Small intestine (tissue), 16 donors: ENCODE measurements at places on chromosomes 16 and 17.
A peak's percentile ranks its signal among the peaks of the same experiment; 100 is the strongest.

- no peak for DNase-seq
These were observed 42.8 kb upstream of the GSE1 start for GRCh38 chr16:85570213-85570734.

DNA sequence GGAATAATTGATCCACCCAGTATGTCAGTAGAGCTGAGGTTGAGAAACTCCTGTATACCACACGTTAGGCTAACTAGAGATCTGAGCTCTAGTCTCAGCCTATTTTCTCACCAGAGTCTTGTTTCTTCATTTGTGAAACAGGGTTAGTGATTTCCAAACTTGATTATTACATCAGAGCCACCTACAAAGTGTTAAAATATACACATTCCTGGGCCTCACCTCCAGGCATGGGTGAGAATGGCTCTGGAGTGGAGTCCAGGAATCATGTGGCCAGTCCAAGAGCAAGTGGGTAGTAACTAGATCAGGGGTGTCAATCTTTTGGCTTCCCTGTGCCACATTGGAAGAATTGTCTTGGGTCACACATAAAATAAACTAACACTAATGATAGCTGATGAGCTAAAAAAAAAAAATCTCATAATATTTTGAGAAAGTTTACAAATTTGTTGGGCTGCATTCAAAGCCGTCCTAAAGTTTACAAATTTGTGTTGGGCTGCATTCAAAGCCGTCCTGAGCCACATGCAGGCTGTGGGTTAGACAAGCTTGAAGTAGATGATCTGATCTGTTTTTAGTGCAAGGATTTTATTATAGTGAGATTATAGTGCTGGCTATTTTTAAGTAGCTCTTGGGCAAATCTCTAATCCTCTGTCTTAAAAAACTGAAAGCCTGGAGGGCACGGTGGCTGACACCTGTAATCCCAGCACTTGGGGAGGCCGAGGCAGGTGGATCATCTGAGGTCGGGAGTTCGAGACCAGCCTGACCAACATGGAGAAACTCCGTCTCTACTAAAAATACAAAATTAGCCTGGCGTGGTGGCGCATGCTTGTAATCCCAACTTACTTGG lies 20.4 kb downstream of the PRCD start:
- no peak for DNase-seq

DNA sequence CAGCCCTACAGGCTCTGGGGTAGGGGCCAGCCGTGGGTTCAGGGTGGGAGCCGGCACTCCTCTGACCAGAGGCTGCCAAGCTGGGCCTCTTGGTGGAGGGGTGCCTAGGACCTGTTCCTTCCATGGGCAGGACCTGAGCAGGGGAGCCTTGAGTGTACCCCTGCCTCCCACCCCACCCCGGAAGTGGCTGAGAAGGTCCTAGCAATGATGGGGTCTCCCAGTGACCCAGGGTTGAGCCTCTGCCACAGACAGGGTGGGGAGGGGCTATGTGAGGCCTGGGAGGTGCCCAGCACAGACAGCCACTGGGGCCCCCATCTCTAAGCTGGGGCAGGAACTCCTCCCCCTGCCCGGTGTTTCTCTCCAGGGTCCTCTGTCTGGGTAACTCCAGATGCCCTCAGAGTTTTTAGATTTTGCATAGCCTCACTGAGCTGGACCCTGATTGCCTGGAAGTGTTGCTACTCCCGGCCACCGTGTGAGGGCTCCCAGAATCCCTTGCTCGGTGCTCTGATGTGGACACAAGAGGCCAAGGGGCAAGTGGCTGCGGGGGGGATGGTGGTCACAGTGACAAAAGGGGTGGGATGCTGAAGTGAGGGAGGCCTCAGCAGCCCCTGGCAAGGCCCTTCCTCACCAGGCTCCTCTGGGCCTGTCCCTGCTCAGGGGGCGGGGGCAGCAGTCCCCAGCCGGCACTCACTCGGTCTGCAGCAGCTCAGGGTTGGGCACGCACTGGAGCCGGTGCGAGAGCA lies 6.4 kb upstream of the MTSS2 start:
- DNase-seq, result no peak

- no peak for DNase-seq
These were observed 2.0 kb upstream of the METTL26 start for GRCh38 chr16:638034-638543.

DNA sequence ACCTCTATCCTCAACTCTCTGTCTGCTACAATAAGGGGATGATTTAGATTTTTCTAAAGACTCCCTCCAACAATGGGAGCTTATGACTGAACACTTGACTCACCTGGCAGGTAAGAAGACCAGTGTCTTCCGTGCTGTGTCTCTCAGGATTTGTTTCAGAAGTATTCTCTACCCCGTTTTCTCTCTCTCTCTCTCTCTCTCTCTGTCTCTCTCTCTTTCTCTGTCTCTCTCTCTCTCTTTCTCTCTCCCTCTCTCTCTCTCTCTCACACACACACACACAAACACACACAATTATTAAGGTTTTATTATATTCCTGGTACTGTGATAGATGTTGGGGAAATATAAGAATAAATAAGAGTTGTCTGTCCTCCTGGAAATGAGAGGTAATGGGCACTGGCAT lies 263.9 kb downstream of the TOX3 start:
- no peak for DNase-seq

GRCh38 chr16:80759419-80760162 lies 44.8 kb downstream of the CDYL2 start:
- peak; percentile 14 for DNase-seq

DNA sequence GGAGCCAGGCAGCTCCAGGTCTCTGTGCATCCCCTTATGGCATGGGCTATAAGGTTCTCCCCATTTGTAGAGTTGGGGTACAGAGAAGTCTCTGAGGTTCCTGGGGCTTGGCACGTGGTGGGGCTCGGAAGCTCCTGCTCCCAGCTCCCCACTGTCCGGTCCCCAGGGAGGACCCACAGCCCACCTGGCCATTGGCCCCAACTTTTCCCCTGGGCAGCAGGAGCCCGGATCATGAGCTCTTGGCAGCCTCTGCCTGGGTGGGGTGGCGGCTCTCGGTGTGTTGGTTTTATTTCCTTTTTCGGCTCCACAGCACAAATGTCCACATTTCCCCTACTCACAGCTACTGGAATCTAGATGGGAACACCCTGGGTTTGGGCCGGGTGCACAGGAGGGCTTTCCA lies 30.5 kb downstream of the GSE1 start:
- DNase-seq, result no peak

GRCh38 chr16:88306860-88307545 lies 75.8 kb upstream of the ZNF469 start:
- no peak for DNase-seq

DNA sequence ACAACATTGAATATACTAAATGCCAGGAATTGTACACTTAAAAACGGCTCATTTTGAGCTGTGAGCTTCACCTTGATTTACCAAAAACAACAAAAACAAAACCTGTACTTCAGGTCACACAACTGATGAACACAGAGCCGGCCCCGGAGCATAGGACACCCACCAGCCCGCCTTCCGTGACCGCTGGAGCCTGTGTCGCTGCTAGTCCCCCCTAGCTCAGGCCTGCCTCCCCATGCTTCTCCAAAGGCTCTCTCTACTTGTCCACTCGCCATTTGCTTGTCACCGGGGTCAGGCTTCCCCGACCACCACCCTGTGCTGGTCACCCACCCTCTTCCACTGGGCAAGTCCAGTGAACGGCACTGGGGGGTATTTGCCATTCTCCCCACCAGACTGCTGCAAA lies 113.8 kb upstream of the TNRC6C start:
- no peak for DNase-seq

DNA sequence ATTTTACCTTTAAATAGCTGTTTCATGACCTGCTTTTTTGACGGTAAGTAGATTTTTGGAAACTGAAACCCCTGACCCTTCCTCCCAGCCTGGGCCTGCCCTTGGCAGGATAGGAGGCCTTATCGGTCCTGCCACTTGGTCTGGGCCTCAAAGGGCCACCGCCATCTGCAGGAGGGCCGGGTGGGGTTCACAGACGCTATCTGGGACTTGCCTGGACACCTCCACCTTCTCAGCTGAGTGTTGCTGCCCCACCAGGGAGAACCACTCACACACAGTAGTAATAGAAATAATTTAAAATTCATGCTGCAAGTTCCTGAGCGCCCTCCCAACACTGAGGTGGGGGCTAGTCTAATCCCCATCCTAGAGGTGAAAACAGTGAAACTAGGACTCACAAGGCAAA lies 4.6 kb upstream of the NPRL3 start:
- no peak for DNase-seq

GRCh38 chr17:29131814-29132682 lies 48.1 kb downstream of the MYO18A start:
- no peak for DNase-seq

DNA sequence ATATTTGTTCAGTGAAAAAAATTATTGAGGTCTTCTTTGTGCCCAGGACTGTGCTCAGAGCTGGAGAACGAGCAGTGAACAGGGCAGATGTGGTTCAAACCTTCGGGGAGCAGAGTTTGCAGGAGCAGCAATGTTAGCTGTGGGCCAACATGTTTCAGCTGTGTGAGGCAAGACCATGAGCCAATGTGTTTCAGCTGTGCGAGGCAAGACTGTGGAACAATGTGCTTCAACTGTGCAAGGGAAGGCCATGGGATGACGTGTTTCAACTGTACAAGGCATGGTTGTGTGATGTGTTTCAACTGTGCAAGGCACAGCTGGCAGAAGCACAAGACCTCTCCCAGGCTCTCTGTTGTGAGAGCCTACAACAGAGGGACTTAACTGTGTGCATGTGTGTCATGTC lies 35.2 kb upstream of the SDK2 start:
- DNase-seq, result no peak

- DNase-seq, result no peak
These were observed 89.1 kb upstream of the CORO6 start for GRCh38 chr17:29711588-29712385.

- DNase-seq, result no peak
These were observed 15.6 kb downstream of the PLEKHG4 start for GRCh38 chr16:67294938-67295361.

- no peak for DNase-seq
These were observed 11.6 kb downstream of the CDH3 start for GRCh38 chr16:68656751-68657150.

DNA sequence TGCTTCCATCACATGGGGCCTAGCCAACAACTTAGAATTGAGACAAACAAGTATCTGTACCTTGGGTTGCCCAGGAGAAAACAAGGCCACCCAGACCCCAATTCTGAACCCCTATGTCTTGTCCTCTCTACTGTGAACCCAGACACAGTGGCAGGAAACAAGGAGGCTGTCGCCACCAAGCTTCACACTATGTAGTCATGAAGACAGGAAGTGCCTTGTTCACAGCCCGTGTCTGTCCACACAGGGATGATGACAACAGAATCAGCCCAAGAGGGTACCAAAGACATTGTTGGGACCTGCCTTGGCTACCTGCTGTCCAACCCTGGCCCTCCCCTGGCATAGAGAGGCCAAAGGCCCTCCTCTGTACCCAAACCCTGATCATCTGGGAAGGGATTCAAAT lies 84.8 kb downstream of the CDYL2 start:
- peak; percentile 12 for DNase-seq

DNA sequence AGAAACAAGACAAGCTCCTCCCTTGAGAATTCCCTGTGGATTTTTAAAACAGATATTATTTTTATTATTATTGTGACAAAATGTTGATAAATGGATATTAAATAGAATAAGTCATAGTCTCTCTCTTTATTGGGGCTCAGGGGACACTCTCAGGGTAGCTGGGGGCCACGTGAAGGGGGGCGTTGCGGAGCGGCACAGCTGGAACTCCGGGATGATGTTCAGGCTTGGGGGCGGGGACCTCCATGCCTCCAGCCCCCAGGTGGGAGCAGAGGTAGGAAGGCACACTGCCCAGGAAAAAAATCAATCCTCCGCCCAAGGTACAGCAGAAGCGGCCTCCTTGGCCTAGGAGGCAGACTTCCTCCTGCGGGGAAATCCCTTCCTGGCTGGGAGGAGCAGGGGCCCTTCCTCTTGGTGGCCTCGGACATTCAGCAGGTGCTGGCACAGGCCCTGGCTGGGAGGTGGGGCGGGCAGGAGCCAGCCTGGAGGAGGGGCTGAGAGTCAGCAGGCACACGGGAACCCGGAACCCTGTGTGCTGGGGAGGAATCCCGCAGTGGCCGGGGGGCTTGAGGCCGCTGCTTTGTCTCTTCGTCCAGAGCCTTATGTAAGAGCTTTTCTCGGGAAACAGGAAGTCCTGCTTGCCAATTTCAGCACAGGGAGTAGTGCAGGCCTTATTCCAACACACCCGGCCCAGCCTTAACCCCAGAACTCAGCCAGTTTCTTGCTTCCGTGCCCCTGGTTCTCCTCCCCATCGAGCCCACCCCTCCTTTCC lies 591 bp upstream of the TNFSF13 start:
- peak; percentile 95 for DNase-seq

DNA sequence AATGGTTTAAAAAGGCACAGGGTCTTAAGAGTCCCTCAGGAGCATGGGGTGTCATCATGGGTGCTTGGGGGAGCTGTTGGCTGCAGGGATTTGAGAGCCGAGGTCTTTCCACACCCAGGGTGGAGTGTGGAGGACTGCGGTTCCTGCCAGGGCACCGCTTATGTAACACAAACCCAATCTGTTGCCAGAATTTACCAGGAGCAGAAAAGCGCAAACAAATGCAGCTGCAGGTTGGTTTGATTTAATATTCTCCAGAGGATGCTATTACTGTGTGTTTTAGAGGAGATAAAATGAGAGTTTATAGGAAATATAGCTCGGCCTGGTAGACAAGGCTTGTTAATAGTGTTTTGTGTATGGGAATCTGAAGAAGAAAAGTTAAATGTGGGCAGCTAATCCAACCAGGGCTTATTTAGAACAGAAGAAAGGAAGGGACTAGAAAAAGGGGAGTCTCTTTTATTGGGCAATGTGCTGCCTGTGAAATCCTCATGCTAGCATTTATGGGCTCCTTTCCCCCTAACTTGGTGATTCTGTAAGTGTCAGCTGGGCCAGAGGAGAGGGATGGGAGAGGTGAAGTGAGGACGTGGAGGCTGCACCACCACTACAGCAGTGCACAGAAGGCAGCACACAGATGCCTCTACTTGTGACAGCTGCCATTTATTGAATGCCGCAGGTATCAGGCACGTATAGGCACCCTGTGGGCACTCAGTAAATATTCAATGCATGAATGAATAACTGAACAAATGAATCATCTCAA lies 174.7 kb downstream of the KATNIP start:
- DNase-seq, result no peak

DNA sequence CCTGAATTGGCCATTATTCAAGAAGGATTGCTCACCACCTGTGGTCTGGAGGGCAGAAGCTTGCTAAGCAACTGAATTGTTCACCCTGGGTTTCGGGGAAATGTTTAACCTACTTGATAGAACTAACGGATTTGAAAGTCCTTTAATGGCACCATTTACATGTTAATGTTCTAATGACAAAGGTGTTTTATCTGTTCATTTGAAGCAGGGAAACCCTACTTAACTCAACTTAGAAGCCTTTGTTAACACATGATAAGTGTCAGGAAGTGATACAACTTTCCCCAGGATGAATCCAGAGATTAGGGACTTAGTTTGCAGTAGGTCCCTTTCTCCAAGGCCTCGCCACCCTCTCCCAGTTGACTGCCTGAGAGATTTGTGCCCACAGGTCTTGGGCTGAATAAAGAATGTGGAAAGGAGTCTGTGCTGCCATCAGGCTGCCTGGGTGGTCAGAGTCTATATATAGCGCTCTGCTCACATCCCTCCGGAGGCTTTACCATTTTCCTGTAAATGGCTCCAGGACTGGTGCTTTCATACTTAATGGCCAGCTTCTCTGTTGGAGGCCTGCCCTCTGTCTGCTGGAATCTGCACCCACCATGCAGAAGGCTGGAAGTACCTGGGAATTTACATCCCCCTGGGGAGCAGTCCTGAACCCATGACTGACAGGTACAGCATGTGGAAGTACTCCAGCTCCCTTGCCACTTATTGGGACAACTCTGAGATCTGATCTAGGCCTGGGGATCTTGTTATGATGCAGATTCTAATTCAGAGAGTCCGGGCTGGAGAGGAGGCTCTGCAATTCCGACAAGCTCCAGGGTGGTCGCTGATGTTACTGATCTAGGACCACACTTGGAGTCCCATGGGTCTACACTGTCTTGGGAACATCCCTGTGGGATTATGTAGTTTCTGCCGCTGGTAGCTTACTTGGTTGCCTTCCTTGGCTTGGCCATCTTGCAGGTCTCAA lies 99.9 kb downstream of the ASIC2 start:
- no peak for DNase-seq
